ENCODE measurements at places on chromosomes 6 and 20.
A peak's percentile ranks its signal among the peaks of the same experiment; 100 is the strongest.

GRCh38 chr6:11258260-11259237, 26.1 kb upstream of the NEDD9 start:
- DNase-seq = no peak

DNA sequence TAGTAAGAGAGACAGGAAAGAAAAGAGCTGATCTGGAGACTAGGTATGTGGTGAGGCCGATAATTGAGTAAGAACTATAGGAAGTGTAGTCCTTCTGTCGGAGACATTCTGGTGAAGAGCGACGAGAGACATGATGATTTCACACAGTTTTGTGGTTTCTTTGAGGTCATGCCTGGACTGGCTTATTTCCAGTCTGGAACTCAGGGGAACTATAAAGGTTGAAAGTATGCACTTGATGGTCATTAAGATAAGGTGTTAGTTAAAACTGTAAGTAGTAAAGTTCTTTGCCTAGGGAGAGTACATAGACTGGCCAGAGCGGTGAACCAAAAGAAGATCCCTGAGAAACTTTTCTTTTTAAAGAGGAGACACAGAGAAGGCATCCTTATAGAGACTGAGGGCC, 68.8 kb downstream of the RFX6 start:
- no peak for DNase-seq

GRCh38 chr6:57313711-57314471, 3.5 kb upstream of the PRIM2 start:
- peak; percentile 58 for DNase-seq

DNA sequence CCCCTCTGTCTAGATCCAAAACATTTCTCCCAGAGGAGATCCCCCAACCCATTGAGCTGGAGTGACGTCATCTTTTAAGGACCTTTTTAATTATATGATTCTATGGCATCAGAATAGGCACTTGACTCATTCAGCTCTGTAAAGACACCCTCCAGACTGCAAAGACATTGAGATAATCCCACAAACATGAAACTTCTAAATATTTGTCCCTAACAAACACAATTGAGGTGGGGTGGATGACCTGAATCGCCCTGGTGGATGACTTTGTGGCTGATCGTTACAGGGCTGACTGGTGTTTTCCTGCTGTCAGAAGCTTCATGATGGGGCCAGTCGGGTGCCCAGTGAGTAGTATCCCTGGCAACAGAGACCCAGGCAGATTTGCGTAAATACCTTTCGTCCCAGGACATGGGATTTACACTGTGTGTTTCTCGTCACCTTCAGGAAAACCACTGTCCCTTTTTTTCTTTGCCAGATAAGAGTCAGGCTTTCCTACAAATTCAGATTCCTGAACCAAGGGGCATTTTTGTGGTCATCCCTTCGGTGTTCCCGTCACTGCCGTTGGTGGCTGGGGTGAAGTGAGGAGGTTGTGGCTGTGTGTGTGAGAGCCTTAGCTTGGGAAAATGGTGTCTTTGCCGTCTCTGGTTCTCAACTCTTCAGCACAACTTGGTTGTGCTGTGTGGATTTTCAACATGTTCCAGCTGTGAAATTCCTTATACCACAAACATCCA, 5.3 kb upstream of the PCK1 start:
- no peak for DNase-seq

DNA sequence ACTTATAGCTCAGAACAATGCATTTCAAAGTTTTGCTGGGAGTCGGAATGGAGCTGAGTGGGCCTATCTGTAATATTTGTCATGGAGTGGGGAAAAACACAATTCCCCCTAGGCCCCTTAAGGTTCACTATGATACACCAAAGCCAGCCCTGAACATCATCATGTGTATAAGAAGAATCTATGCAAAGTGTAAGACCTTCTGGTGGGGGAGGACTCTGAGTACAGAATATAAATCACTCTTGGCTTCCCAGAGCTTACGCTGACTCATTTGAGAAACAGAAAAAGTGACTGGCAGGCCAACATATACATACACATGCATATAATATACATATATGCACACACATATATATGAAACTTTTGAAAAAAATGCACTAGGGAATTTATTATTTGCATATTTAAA, 54.1 kb upstream of the UBR2 start:
- DNase-seq = no peak

- no peak for DNase-seq
Observed at GRCh38 chr6:167803816-167804215, 22.9 kb upstream of the AFDN start.

GRCh38 chr6:4384656-4385055, 249.3 kb upstream of the ECI2 start:
- no peak for DNase-seq

DNA sequence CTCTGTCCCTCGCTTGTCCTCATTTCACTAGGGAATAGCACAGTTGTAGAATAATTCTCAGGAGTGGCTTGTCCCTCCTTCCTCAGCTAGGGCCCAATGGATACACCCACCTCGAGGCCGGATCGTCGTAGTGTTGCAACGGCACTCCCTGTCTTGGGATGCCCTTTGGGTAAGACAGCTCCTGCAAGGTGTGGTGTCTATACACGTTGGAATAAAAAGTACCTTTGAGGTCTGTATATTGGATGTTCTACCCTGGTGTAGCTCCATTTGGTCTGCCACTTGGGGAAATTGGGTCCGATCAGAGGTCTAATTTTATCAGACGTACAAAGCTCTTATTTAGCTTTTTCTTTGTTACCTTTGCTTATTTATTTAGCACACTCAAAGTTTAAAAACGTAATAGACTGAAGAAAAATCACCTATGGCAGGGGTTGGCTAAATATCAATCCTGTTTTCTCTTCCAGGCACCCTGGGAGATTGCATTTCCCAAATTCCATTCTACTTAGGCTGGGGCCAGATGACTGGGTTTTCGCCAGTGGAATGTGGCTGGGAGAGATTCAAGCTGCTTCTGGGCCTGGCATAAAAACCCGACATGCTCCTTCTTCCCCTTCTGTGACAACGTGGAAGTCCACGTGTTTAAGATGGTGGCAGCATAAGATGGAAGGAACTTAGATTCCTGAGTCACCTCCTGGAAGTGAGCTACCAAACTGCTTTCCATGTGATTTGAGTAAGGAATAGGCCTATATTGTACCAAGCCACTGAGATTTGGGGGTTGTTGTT, 82.3 kb upstream of the CD83 start:
- no peak for DNase-seq

DNA sequence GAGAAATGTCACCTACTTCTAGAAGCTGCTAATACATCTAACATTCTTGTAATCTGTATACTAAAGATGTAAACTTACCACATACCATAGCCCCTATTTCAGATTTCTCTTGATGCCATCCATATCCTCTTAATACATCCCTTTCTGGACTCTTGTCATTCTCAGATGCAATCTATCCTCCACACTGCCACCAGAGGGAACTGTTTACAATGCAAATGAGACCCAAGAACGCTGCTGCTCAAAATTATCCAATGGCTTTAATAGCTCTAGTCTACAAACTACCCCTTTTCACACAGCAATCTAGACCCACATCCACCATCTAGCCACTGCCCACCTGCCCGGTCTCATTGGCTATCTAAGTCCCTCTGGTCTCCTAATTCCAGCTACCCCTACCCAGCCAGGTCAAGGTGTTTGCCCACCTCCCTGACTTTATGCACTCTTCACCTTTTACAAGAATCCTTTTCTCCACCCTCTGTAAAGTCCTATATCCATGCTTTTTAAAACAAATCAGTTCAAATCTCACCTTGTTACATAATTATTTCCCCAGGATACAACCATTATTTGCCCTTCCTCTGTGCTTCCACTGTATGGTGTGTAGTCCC, 14.8 kb downstream of the FAXC start:
- peak; percentile 14 for DNase-seq

DNA sequence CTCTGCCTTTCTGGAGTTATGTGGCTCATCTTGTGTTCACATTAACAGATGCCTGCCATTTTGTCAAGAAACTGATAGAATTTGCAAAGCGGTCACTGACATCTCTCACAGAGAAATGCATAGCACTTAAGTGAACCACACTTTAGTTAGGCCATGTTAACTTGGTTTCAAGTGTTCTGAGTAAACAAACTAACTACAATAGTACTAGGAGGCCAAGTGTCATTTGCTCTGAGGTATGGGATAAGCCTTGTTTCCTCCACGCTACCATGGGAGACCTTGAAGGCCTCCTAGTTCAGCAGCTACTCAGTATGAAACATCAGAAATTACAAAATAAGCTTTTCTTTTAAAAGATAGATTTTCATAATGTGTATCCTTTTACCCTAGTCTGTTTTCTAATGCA, 143.5 kb upstream of the MARCKS start:
- no peak for DNase-seq

DNA sequence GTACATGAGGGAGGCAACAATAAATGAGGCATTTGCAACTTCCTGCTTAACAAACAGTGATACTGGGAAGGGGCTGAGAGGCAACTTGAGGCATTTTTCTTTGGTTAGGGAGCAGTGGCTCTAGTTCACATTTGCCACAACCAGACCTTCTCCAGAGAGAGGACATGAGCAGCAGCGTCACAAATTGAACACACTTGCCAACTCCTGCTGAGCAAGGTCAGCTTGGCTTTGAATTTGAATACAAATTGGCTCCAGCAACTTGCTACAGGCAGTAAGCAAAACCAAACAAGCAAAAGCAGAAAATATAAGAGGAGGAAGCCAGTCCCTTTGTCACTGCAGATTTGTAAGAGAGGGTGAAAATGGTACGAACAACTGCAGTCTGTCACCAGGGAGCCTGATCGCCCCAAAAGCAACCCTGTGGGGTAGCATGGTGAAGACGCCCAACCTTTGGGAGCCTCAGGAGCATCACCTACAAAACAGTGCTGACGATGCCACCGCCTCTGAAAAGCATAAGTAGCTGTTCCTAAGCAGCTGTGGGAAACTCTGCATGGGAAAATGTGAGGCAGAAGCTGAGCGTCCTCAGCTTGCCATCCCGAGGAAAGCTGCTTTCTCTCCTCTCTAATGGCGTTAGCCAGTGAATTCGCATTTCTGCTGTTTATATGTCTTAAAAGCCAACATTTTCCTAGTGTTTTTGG, 378.7 kb downstream of the RNGTT start:
- no peak for DNase-seq

DNA sequence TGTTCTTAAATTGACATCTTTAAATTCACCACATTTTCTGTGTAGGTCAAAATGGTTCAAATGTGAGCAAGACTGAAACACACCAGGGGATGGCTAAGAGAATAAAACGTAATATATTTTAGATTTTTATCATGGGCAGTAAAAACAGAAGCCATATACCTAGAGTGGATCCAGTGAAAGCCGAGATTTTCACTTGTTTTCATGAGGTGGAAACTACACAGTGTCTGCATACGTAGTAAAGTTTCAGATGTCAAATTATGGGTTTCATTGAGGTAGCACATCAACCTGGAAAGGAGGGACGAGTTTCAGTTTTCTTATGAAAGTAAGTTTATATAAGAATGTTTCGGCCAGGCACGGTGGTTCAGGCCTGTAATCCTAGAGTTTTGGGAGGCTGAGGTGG, 25.9 kb downstream of the METTL24 start:
- no peak for DNase-seq

- no peak for DNase-seq
Observed at GRCh38 chr6:37491171-37491829, 8.4 kb downstream of the CCDC167 start.

GRCh38 chr6:87126501-87126900, 28.9 kb upstream of the ZNF292 start:
- no peak for DNase-seq

GRCh38 chr20:51697096-51697826, 70.9 kb downstream of the ATP9A start:
- no peak for DNase-seq

GRCh38 chr6:25792016-25792415, 37.5 kb downstream of the SLC17A4 start:
- DNase-seq = no peak

DNA sequence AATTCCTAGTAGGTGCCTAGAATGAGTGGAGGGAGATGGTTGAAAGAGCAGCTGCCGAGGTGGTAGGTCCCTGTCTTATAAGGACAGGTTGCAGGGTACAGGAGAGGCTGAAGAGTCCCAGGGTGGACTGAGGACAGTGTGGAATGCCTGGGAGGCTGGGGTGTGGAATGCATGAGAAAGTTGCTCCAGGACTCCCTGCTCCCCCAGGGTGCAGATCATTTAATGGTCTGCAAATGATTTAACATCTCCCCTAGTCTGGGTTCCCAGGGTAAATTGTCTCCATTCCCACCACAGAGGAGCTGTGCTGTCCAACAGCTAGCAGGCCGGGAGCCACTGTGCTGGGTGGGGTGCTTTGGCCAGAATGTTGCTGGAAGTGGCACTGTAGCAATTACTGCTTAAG, 76.0 kb downstream of the CD83 start:
- DNase-seq = no peak

- DNase-seq = no peak
Observed at GRCh38 chr6:46733341-46733801, 1.8 kb downstream of the PLA2G7 start.

DNA sequence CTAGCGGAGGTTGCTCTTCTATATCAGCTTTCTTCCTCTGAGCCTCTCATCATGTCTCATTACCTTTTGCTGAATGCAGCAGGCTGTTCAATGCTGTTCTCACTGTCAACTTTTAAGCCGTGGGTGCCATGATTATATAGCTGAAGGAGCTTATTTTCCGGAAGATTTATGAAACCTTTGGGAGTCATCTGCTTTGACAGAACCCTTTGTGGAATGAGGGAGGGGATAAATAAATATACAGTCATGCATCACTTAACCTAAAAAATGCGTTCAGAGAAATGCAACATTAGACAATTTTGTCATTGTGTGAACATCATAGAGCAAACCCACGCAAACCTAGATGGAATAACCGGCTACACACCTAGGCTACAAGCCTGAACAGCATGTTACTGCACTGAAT, 102.2 kb upstream of the AKAP12 start:
- DNase-seq = no peak

DNA sequence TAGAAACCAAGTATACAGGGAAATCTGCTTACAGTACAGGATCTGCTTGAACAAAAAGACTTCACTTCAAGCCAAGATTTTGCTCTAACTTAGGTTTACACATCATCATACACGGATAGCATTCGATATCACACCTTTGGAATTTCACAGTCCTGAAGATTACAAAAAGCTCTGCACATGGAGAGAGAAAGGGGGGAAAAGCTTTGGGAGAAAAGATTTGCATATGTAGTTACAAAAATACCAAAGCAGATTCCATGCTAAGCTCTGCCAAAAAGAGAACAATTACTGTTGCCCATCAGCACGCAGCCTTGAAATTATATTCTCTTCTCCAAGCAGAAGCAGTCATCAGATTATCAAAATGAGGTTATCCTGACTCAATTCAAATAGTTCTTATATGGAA, 62.0 kb downstream of the HIVEP2 start:
- DNase-seq = no peak
